Panc1 (cell line): ENCODE measurements at places on chromosomes 7 and 10.
A peak's percentile ranks its signal among the peaks of the same experiment; 100 is the strongest.

GRCh38 chr7:74037609-74038008, 9.6 kb downstream of the ELN start:
- DNase-seq, result no peak

GRCh38 chr10:69100136-69100872, 12.4 kb downstream of the SRGN start:
- DNase-seq, result no peak

GRCh38 chr10:33412653-33413361, 78.3 kb upstream of the NRP1 start:
- DNase-seq, result no peak

DNA sequence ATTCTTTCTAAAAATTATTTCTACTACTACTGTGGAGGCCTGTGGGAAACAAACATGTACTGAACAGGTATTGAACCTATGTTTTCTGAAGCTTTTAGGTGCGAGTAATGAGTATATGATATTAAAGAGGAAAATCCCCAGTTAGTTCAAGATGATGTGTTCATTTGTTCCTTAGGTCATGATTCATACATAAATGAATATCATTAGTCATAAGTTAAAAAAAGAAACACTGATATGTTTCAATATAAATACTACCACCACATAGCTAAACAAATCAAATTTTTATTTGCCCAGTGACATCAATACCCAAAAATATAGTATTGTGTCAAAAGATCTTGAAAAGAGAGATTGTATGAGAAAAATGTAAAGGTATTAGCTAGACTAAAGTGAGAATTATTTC, 210.7 kb upstream of the GNAI1 start:
- DNase-seq, result no peak

- no peak for DNase-seq
Observed at GRCh38 chr10:6279540-6280267, 77.0 kb downstream of the PFKFB3 start.

- DNase-seq, result no peak
Observed at GRCh38 chr7:50667789-50668226, 102.6 kb upstream of the DDC start.

DNA sequence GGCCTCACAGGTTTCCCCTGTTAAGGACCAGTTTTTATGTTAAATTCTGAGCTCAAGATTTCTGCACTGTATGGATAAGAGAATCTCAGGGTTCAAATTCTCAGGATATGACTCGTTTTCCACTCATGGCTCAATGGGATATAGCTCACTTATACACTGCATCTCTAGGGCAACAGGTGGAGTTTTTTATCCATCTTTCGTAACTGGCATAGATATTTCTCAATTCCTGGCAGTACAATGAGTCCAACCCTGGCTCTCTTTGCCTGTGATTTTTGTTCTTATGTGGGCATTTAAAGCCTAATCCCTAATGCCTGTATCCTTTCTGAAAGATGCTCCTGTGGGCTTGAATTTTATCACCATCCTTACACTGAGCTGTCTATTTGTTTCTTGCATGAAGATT, 7.6 kb downstream of the CCDC172 start:
- DNase-seq, result no peak

DNA sequence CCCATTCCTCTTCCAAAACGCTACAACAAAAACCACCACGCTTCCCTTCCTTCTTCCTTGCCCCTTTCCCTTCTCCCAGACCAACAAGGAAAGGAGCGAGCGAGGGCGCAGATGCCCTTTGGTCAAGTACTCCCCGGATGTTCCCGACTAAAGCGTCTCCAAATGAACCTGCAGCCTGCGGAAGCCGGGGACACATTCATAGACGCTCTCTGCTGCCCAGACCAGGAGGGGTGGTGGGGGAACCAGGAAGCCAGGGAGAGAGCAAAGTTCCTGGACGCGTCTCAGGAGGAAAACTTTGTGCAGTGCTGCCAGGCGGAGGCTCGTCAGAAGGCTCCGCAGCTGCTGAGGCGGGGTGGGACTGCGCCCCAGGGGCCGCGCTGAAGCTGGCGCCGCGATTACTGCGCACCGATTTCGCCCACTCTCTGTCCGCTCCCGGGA, 754 bp downstream of the SEMA3D start:
- DNase-seq, result no peak

DNA sequence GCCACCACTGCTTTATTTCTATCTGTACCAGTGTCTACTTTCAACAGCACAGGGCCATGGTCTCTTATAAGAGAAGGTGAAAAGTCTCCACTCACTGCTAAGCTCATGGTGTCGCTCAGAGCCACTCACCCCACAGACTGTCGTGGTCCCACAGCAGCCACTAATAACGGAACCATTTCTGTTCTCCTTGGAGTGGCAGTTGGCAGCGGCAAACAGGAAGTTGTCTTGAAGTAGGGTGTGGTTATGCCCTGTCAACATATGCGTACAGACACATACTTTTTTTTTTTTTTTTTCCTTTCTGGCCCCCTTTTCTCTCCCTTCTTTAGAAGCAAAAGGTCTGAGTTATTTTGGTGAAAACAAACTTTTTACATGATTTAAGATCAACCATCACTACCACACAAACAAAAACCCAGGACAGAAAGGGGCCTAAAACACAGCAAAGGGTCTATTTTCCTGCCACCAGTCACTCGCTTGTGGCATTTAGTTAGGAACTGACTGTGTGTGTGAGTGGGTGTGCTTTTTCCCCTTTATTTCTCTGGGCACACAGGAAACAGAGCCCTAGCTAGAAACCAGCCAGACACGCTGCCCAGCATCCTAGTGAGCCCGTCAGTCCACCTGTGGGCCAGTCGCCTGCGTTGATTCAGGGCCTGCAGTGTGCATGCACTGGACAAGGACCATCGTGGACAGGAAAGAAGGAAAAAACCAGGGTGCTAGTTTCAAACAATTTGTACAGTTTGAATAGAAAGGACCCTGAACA, 96.7 kb upstream of the EFCAB10 start:
- no peak for DNase-seq

DNA sequence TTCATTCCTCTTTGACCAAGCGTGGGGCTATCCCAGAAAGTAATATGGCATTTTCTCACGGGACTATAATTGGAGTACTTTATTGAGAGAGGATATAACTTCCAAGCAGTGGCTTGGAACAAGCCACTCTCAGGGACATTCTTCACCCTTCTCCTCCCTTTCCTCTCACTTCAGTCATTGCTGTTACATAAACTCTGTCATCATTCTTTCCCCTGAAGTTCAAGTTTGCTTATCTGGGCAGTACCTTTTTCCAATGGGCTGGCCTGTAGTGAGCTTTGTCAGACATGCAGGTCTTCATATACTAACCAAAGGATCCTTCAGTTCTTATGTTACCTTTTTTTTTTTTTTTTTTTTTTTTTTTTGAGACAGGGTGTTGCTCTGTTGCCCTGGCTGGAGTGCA, 58.7 kb upstream of the KMT2E start:
- DNase-seq, result no peak

DNA sequence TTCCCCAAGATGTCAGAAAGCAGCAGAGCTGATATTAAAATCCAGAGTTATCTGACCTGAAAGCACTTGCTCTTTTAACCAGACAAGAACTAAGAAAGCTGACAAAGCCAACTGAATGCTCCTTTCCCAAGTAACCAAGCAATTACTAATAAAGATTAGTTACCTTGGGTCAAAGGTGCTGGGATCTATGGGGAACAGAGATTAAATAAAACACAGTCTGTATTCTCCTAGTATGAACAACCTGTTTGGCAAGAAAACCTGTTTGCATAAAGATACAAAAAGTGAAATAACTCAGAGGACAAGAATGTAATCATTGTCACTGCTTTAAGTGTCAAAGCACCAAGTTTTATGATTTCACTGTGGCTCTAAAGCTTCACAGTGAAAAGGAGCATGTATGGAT, 35.7 kb downstream of the ITPRID1 start:
- no peak for DNase-seq

DNA sequence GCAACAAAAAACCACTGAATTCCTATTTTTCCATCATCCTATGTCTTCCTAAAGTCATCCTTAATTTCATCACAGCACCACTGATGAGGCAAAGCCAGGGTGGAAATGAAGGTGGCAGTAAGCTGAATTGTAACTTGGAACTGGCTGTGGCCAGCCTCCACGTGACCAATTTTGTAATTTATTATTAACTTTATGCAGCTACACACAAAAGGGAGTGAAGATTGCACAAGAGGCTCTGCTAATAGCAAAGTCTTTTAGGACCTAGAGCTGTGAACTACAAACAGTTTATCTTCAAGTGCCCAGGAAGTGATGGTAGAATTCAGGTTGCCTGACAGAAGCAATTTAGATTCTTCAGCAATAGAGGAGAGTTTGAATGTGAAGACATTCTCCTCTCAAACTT, 176.4 kb downstream of the CCDC71L start:
- no peak for DNase-seq

DNA sequence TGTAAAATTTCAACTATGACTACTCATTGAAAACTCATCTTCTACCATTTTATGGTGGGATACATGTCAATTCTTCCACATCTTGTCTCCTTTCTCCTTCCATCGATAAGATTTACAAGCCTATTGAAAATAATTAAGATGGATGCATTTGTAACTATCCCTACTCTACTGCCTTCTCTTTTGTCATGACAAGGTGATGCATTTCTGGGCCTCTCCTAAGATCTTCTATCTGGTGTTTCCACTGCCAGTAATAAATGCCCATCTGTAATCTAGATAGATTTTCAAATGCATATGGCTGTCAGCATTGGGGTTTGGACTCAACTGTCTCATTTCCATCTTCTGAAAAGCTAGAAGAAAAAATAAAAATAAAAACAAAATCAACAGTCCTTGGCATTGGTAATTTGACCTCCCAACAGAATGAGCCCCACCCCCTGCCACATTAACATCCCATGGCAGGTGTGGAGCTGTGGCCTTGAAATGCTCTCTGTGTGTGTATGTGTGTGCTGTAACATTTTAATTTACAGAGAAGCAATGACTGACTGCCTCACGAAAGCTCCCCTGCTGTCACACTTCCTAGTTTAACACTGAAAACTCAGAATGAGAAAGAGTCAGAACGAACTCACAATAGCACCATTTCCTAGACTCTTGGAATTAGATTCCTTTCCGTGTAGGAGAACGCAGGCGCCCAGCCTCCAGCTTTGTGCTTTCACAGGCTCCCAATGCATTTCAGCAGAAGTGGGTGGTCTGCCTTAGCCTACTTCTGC, 74.2 kb downstream of the RHOBTB1 start:
- no peak for DNase-seq

- no peak for DNase-seq
Observed at GRCh38 chr7:2010551-2011265, 222.0 kb downstream of the MAD1L1 start.

- DNase-seq, result no peak
Observed at GRCh38 chr10:133245439-133246235, 8.0 kb downstream of the VENTX start.

GRCh38 chr7:104848138-104848990, 165.6 kb upstream of the KMT2E start:
- peak; percentile 45 for DNase-seq

- no peak for DNase-seq
Observed at GRCh38 chr10:20970708-20971107, 73.6 kb upstream of the NEBL start.

DNA sequence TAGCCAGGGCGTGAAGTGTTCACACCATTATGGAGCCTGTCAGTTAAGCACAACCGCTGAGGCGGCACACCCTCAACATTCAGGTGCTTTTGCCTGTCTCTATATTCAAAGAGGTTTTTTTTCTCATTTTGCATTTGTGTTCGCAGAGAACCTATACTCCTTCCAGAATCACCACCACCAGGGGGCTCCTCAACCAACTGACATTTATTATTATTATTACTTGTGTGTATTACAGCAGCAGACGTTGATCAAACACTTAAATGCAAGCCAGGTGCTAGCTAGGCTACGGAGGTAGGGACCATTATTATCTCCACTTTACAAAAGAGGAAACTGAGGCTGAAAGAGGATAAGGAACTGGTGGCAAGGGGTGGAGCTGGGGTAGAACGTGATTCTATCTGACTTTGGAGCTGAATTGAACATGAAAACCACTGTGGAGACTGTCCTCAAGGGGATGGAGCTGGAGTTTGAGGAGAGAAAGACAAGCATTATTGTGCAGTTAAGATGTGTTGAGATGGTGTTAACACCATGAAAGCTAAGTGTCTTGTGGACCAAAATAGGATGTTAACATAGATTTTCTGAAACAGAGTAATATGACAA, 133.8 kb upstream of the PLXNA4 start:
- DNase-seq, result no peak

DNA sequence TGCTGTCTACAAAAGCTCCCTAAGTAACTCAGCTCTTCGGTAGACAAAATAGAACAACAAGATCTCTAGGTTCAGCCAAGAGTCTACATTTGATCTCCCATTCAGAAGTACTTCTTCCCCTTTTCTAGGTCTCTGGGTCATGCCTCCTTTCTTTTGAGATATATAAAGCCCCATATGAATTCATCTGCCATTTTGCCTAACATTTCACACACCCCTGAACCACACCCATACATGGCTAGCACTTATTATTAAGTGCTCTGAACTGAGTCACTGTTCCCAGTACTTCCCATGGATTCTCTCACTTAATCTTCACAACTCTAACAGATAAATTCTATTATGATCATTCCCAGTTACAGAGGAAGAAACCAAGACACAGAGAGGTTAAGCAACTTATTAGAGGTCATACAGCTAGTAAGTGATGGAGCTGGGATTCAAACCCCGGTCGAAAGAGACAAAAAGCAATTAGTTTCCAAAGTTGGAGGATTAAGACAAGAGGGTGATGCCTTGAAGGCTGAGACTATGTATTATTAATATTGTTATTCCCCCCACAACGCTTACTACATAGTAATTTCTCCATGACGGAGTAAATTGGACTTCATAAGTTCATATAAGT, 17.3 kb downstream of the MYOF start:
- no peak for DNase-seq

- no peak for DNase-seq
Observed at GRCh38 chr7:125926621-125927020, 997.0 kb upstream of the POT1 start.

DNA sequence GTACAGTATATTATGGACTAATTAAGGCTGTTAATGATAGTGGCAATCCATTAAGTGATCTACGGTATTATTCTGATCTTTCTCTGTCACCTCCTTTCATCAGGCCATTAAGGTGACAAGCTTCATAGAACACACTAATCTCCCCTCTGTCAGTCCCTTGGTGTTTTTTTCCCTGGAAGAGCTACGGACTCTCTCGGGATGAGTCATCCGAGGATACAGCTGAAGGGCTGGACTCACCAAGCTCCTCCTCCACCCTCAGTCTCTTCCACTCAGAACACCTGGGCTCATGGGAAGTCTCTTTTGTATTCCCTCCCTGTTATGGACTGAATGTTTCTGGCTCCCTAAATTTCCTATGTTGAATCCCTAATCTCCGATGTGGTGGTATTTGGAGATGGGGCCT, 69.8 kb upstream of the PLXNA4 start:
- no peak for DNase-seq

DNA sequence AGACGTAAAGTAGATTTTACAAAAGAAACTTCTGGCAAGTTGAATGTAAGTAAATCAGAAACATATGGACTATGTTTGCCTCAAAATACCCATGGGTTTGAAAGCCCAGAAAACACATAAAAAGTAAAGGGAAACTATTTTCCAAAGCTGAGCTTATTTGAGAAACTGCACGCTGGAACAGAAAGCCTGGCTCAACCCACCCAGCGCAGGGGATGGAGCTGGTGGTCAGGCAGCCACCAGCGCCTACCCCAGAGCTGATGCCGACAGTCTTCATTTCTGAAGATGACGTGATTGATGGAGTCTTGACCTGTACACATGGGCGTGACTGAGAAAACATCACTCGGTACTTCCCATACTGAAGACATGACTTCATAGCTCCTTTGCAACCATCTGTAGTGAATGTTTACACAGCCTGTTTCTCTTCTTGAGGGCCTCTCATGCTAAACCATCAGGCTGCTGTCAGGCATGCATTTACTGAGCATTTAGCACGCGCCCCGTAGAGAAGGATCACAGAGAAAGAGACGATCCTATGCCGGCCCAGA, 232.6 kb upstream of the AUTS2 start:
- DNase-seq, result no peak
